ENCODE measurements at places on chromosomes 3 and 15.

DNA sequence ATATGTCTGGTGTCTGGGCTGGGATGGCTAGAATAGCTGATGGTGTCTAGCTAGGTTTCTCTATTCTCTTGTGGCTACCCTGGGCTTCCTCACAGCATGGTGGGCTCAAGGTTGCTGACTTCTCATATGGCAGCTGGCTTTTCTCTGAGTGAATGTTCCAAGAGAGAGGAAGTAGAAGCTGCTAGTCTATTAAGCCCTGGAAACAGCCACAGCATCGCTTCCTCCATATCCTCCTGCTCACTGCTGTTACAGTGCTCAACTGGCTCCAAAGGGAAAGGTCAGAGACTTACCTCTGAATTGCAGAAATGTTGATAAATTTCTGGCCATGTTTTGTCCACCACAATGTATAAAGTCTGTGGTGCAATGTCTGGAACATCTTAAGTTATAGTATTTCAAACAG lies 299.9 kb upstream of the ADAMTS9 start:
- DNase-seq, result no peak

DNA sequence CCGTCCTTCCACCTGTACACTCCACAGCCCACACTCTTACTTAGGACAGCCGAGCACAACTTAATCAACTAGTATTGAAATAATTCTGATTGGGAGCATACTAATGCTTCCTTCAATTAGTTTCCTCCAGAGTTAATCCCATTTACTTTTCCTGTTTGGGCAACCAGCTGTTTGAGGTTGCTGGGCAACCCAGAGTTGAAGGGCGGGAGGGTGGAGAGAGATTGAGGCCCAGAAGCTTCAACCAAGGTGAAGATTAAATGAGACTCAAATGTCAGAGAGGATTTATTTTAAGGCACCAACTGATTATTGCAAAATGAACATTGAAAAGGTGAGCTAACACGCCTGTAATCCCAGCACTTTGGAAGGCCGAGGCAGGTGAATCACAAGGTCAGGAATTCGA lies 428.5 kb upstream of the SEMA6D start:
- DNase-seq, result no peak

DNA sequence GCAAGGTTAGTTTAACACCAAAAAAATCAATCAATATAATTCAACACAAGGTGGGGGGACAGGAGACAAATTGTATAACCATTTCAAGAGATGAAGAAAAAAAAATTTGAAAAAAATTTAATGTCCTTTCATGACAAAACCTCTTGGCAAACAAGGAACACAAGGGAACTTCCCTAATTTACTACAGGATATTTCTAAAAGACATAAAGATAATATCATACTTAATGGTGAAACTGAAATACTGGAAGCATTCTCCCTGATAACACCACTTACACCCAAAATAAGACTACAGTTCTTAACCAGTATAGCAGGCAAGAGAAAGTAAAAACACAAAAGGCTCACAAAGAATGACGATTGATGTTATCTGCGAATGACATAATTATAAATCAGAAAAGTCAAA lies 44.7 kb downstream of the IFT57 start:
- no peak for DNase-seq

DNA sequence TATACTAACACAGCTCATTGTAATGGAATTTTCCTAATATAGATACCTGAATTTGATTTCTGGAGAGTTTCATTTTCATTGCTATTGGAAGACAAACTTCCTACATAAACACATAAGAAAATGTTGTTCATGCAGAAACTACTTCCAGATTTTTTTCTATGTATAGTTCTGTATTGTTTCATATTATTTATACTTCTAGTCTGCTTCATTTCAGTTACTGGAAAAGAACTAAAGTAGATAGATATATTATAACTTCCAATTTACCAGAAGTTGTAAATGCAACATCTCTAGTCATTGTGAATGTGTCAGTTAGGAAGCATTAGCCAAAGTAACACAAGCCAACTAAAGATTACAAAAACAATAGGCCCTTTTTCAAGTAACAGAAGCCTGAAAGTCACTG lies 147.3 kb upstream of the ZNF385D start:
- DNase-seq, result no peak

- no peak for DNase-seq
Observed at GRCh38 chr3:173725507-173725906, 328.0 kb downstream of the NLGN1 start.

- DNase-seq, result no peak
Observed at GRCh38 chr15:85837881-85838280, 43.2 kb upstream of the KLHL25 start.

DNA sequence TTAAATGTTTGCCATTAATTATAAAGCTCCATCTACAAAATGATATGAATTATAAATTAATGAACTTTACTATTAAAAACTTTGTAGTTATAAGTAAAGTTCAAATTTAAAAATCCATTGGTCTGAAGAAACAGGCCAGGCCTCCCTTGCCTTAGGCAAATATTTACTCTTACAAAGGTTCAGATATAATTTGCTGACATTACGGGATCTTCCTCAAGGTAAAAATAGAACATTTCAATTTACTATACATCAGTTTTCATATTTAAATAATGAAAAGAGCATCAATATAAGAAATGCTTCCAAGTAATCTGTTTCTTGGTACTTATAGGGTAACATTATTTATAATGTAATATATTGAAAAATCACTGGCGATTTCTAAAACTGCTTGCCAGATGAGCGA lies 3.7 kb downstream of the CMTM6 start:
- DNase-seq, result no peak

- DNase-seq, result no peak
Observed at GRCh38 chr3:97974996-97975395, 2.8 kb upstream of the RIOX2 start.

DNA sequence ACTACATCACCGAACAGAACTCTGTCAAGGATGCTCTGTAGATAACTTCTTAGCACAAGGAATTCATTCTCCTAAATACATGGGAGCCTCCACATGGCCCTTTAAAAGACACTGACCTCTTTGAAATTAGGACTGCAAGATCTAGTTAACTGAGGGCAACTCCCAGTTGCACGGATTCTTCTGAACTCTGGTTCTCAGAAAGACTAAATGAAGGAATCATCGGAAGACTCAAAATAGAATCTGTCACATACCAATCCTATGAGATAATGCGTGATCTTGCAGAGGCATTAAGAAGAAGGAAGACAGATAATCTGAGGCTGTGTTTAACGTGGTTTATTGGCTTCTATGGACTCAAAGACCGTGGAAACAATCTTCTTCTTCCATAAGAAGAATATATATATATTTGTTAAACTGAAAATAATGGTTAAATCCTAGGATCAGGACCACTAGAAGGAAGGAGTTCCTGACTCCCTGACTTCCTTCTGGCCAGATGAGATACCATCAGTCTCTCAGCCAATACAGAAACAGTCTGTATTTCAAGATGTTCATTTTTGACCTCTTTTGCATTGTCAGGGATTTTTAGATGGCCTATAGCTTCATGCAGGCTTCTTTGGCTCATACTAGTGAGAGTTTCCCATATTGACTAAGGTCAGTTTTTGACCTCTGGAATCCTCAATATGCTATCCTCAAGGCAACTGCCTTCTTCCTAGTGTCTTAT lies 33.9 kb upstream of the TBC1D23 start:
- no peak for DNase-seq

DNA sequence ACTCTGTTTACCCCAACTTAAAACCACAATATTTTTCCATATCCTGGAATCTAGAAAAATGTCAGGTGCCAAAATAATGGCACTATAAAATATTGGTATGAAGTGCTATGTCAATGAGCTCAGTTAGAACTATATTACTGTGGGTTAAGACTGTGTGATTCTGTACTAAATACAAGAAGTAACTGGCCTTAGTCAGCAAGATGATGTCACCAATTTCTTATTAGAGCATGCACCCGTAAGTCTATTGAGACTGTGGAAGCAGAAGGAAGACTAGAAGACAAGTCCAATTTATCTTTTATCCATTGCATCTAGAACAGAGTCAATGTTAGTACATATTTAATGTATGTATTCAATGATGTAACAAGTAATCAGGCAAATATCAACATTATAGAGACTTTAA lies 25.0 kb downstream of the LRRC58 start:
- DNase-seq, result no peak

GRCh38 chr15:96119734-96120133 lies 210.8 kb upstream of the NR2F2 start:
- DNase-seq, result no peak

DNA sequence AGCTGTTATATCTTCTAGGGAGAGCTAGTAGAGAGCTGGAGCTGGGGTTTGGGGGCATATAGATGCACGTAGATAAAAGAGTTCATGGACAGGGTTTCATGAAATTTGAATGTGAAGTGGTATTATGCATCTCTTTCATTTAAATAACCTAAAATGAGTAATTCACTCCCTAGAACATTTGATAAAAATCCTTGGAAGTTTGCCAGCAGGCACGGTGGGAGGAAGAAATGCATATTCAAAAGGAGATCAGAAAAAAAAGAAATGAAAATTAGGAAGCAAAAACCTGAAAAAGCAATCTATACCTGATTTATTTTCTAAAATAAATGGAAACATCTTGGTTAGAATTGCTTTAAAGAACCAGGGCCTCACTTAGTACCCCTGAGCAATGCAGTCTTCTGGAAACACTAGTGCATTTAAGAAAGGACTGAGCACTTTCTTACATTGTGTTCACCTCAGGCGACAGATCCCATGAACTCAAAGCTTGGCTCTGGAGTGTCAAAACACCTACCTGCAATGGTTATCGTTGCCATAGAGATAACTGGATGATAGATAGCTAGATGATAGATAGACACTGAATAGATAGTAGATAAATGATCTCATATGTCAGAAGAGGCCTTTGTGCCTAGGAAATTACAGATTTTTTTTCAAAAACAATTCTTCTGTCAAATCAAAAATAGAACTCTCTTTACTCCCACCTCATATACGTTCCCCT lies 458.6 kb upstream of the THRB start:
- DNase-seq, result no peak

DNA sequence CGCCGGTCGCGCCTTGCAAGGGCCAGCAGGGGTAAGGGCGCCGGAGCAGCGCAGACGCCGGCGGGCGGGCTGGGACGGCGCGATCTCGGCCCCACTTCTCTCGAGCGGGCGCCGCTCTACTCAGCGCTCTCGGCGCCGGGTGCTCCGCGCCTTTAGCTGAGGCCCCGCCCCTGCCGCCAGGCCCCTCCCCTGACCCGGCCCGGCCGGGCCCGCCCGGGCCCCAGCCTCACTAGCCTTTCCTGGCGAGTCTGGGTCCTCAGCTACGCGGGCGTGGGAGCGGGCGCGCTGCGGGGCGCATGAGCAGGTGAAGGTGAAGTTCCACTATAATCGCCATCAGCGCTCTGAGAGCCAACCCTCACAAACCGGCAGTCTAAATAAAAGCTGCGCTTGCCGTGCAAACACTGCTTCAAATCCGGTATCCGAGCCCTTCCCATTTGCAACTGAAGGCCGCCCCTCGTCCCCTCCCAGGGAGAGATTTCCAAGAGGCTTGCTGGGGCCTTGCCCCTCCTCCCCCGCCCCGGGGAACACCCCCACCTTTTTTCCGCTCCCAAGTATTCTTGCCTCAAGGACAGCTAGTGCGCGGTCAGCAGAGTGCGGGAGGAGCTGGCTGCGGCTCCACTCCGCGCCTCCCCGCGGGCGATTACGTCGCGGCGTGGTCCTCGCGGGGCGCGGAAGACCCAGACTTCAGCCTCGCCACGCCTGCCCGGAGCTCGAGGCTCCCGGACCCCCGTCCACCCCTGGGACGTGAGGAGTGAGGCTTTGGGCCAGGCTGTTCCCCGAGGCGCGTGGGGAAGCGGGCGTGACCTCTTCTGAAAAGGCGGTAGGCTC lies at the start of gene RPP25:
RPP25 (minus strand) TSS at position 125 of the 828 bp plus-strand sequence. CDS start 189 bp downstream, outside the sequence.
- DNase-seq, result no peak

All from cortex of kidney (tissue), 1 donor.